Kidney epithelial cell (primary cell): ENCODE measurements at places on chromosomes 4 and X. TPM values are rescaled to one million over a fixed set of nuclear protein-coding genes. Genes with fewer than 3 reads are reported as not detected.

The PPP3CA gene
- 24.6 and 26.5 TPM in 2 replicates for total RNA-seq

The CORIN gene
- total RNA-seq = 0.07 TPM in 1 of 2 replicates, not detected in the other

The DCAF4L1 gene
- 0.13 and 0.48 TPM in 2 replicates for total RNA-seq

The SMIM10L2A gene
- total RNA-seq = 3.8 and 4.2 TPM in 2 replicates

The TGIF2LX gene
- total RNA-seq = not detected in 2 replicates

The CDKN2AIP gene
- total RNA-seq = 25.7 and 28.5 TPM in 2 replicates

The POU4F2 gene
- total RNA-seq = 0.14 TPM in 1 of 2 replicates, not detected in the other

The CISD2 gene
- total RNA-seq = 26.2 and 30.4 TPM in 2 replicates

The KCTD8 gene
- total RNA-seq = 0.96 and 4.8 TPM in 2 replicates

The CT45A10 gene
- total RNA-seq = not detected in 2 replicates

The P2RY8 gene
- total RNA-seq = not detected in 2 replicates

The FAM149A gene
- total RNA-seq = 22.2 and 22.9 TPM in 2 replicates

The TSPAN6 gene
- 42.7 and 44.0 TPM in 2 replicates for total RNA-seq

The BMPR1B gene
- total RNA-seq = 5.9 and 9.2 TPM in 2 replicates

The GNRHR gene
- not detected in 2 replicates for total RNA-seq

The PCDH11X gene
- total RNA-seq = not detected in 2 replicates

The DNAAF6 gene
- not detected in 2 replicates for total RNA-seq

The NAA11 gene
- not detected in 2 replicates for total RNA-seq

The ZNF141 gene
- 8.4 and 10.6 TPM in 2 replicates for total RNA-seq

The BANK1 gene
- total RNA-seq = 0.96 and 1.8 TPM in 2 replicates

The CCDC158 gene
- total RNA-seq = 0.34 and 0.84 TPM in 2 replicates

The SPARCL1 gene
- total RNA-seq = 0.89 TPM in 1 of 2 replicates, not detected in the other

The TLR8 gene
- not detected in 2 replicates for total RNA-seq

The LDB2 gene
- 0.07 and 0.46 TPM in 2 replicates for total RNA-seq

The MAGEE1 gene
- total RNA-seq = 2.3 and 2.4 TPM in 2 replicates

The FABP2 gene
- not detected in 2 replicates for total RNA-seq

The BST1 gene
- 3.4 and 4.9 TPM in 2 replicates for total RNA-seq

The BTC gene
- 8.3 and 9.9 TPM in 2 replicates for total RNA-seq

The SLC25A14 gene
- total RNA-seq = 8.7 and 11.1 TPM in 2 replicates

The ASB12 gene
- total RNA-seq = not detected in 2 replicates

The PGAM4 gene
- not detected in 2 replicates for total RNA-seq

The FHDC1 gene
- 3.1 and 3.7 TPM in 2 replicates for total RNA-seq

The USP17L21 gene
- total RNA-seq = not detected in 2 replicates
